ENCODE measurements at places on chromosomes 16 and 17. TPM values are rescaled to one million over a fixed set of nuclear protein-coding genes. Genes with fewer than 3 reads are reported as not detected.

Gene KRTAP4-3
- total RNA-seq, result not detected

Gene CAVIN1
- 95.1 TPM for total RNA-seq

Gene ZNF287
- 3.2 TPM for total RNA-seq

Gene PDXDC1
- total RNA-seq, result 37.4 TPM

Gene KRT33A
- not detected for total RNA-seq

Gene DHX38
- total RNA-seq, result 86.4 TPM

Gene TPSG1
- not detected for total RNA-seq

Gene PHOSPHO1
- total RNA-seq, result under 0.01 TPM

Gene GINS2
- 5.4 TPM for total RNA-seq

Gene TEX19
- not detected for total RNA-seq

GRCh38 chr17:74691151-74691550, 21.6 kb downstream of the CD300LF start:
- no peak for DNase-seq

- no peak for DNase-seq
These were observed 497.8 kb upstream of the ZFHX3 start for GRCh38 chr16:73545755-73546154.

- DNase-seq, result no peak
These were observed 74.4 kb downstream of the PCTP start for GRCh38 chr17:55825213-55825612.

- no peak for DNase-seq
These were observed 1.3 kb downstream of the GJD3 start for GRCh38 chr17:40363111-40363827.

DNA sequence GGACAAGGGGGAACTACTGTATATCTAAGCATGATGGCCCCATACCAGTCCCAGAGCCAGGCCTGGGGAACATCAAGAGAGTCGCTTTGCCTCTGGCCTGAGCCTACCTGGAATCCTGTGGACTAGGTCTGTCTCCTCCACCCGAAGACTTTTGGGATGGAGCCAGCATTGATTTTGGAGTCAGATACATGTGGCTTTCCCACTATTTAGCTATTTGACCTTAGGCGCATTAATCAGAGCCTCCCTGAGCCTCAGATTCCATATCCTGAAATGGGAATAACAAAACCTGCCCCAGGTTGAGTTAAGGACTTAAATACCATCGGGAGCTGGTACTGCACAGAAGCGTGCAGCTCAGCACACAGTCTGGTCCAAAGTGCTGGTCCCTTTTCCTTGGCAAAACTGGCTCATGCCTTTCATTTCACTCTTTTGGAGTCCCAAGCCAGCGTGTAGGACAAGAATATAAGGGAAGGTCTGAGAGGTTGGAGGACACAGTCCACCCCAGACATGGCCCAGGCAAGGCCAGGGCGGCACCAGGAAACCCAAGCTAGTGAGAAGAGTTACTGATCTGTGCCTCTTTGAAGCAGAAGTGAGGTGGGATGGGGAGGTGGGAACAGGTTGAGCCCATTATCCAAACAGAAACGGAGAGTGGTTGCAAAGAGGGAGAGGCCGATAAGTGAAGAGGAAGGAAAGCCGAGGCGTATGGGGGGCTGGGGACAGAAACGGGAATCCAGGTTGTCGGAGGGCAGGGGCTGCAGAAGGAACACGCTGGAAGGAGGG, 986 bp downstream of the FA2H start:
- no peak for DNase-seq

DNA sequence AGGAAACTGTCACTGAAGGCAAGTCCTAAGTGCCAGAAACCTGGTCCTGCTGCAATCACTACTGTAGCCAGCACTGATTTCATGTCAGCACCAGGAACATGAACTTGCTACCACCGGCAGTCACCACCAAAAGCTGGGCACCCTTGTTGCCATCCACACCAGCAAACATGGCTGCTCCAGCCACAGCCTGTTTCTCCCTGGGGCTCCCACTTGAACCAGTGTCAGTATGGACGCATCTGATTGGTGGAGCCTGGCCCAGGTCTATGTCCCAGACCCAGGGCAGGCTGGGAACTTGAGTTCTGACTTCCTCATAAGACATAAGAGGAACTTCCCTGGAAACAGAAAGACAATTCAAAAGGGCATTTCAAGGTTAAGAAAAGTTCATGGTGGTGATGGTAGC, 56.5 kb downstream of the COPRS start:
- DNase-seq, result no peak

DNA sequence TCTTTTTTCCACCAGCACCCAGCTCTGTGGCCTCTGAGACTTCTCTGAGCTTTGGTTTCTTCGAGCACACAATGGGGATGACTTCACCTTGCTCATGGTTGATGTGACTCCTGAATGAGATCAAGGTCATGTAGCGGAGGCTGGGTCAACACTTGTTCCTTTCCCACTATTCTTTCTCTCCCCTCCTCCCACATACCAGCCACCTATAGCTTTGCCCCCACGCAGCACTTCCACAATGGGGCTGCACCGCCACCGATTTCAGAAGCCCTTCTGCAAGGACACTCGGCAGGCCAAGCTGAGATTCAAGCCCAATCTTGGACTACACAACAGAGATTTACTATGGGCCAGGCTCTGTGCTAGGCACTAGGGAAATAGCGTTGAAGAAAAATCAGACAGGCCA, 14.4 kb downstream of the TRIM25 start:
- no peak for DNase-seq

DNA sequence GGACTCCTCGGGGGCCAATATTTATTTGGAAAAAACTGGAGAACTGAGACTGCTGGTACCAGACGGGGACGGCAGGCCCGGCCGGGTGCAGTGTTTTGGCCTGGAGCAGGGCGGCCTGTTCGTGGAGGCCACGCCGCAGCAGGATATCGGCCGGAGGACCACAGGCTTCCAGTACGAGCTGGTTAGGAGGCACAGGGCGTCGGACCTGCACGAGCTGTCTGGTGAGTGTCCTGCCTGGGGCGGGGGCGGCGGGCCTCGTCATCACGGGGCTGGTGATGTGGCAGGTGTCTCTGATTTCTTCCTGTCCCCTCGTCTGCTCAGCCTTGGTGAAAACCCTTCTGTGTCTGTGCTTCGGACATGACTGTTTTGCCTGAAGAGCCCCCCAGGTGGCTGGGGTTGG, 5.7 kb downstream of the METRNL start:
- no peak for DNase-seq

DNA sequence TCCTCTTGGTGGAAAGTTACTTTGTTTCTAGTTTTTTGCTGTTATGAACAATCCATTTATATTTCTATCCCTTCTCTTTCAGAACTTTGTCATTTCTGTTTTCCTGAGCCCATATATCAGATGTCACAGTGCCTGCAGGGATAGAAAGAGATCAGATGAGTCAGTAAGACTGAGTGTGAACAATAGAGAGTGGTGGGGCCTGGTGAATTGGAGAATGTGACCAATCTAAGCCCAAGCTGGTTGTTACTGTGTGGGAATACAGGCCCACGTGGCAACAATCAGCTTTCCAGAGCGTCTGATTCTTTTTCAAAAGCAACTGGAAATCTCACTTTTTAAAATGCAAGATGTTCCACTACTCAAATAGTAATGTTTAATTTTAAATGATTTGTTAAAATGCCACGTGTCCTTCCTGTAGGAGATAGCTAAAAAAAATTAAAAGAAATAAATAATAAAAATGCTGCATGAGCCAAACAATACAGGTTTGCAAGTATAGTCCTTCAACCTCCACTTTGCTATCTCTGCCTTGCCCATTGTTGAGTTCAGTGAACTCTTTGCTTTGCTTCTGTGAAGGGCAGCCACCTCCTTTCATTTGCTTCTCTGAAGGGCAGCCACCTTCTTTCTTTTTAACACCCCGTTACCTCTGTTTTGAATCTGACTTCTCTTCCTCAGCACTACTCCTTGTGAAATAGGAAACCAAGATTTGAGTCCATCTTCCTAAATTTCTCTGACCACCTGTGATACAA, 9.6 kb downstream of the DCTN5 start:
- no peak for DNase-seq

- DNase-seq, result peak; percentile 66
These were observed 10.9 kb downstream of the RAB40C start for GRCh38 chr16:600781-601180.

DNA sequence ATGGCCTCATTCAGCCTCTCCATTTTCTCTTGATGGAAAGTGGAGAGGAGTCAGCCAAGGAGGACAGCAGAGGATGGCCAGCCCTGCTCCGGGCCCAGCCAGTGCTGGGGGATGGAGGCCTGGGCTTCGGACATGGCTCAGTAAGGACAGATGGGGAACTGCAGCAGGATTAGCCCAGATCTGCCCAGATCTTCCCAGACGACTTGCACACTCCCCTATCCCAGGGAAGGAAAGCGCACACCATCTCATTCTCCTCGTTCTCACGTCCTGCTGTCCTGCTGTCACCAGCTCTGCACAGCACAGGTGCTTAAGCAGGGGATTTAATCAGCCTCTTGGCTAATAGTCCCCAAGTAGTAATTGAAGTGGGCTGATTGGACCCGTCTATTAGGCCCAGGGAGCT, 100.2 kb upstream of the SDK2 start:
- no peak for DNase-seq

DNA sequence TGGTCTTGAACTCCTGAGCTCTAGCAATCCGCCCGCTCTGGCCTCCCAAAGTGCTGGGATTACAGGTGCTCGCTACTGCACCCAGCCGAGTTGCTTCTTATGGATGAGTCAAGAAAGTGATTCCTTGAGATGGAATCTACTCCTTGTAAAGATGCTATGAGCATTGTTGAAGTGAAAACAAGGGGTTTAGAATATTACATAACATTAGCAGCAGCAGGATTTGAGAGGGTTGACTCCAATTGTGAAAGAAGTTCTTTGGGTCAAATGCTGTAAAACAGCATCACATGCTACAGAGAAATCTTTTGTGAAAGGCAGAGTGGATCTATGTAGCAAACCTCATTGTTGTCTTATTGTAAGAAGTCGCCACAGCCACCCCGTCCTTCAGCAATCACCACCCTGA, 72.7 kb downstream of the NT5M start:
- DNase-seq, result no peak

- DNase-seq, result no peak
These were observed 32.7 kb downstream of the TNFRSF13B start for GRCh38 chr17:16939208-16939576.

- peak; percentile 31 for DNase-seq
These were observed 48.4 kb downstream of the SEC14L1 start for GRCh38 chr17:77189148-77189547.

DNA sequence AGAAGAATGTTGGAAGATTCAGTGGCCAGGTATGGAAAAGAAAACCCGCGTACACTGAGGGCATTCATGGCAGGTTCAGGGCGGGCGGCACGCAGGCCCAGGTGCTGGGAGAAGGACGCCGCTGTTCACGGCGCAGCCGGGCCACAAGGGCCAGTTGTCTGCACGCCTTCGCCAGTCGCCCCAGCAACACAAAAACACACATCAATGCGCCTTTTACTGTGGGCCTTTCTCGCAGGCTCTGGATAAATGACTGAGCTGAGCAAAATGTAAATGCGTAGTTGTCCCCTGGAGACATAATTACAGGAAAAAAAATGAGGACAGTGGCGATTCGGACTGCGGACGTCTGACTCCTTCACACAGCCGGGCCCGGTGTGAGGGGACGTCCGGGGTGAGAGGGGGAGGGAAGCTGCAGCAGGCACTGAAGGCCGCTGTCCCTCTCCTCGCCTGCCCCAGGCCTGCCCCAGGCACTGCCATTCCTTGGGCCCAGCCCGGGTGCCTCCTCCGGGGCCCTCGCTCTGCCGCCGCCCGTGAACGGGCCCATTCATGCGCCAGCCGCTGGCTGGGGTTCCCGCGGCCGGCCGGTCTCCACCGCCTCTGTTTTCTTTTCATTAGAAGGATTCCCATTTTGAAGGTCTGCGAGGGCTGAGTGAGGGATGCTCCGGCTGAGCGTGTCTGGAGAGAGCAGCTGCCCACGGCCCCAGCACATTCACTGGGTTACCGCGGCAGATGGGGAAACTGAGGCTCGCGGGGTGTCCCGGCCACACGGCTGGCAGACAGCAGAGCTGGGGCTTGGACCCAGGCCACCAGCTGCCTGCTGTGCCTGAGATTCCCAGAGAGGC, 6.5 kb upstream of the ZNF469 start:
- DNase-seq, result no peak

DNA sequence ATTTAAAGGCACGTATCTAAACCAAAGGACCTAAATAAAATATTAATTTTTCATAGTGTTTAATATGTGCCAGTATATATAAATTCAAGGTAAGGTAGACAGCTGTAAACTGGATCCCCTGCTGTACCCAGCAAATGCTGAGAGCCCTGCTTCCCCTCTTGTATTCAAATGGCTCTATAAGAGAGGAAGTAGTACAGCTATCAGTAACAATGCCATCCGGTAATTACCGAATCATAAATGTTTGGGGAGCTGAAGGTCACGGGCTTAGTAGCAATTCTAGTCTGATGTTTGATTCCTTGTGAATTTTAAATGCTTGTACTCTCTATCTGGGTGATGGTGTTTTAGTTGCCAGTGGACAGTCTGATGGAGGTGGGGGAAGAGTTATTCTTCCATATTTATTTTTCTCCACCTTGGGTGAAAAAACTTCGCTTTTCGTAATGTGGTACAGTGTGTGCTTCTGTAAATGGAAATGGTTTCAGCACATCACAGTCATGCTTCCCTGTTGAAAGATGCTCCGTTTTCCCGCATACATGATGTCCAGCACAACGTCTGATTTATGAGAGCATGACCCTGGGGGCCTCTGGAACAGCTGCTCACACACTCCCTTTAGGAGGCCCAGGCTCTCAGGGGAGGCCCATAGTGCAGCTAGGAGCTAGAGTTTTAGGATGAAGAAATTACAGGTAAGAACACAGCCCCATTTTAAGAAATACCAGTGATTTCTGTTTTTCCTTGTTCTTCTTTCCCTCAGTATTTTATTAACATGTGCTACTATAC, 423.9 kb downstream of the WWOX start:
- DNase-seq, result no peak

DNA sequence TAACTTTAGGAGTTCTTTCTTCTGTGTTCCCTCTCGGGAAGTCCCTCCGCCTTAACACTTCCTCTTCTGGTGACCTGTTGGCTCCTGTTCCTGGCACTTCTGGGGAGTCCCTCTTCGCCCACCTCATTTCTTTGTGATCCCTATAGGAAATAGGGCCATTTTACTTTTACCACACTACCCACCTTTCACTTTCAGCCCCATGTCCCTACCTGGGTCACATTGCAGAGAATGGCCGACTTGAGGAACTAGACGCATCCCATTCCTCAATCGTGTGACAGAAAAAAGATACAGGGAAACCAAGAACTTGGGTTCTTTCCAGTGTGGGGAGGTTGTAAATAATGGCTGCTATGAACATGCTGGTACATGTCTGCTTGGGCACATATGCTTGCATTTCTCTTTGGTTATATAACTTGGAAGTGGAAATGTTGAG, 6.6 kb downstream of the IL21R start:
- DNase-seq, result no peak

GRCh38 chr17:17403899-17404576, 72.8 kb upstream of the MED9 start:
- peak; percentile 92 for DNase-seq

Data from hematopoietic multipotent progenitor cell (in vitro differentiated cells).